ENCODE measurements at places on chromosomes 16 and 17.
A peak's percentile ranks its signal among the peaks of the same experiment; 100 is the strongest.

GRCh38 chr17:71184716-71185115 lies 936.1 kb upstream of the SOX9 start:
- DNase-seq: no peak

GRCh38 chr16:79452671-79453070 lies 147.9 kb downstream of the MAF start:
- DNase-seq: no peak

DNA sequence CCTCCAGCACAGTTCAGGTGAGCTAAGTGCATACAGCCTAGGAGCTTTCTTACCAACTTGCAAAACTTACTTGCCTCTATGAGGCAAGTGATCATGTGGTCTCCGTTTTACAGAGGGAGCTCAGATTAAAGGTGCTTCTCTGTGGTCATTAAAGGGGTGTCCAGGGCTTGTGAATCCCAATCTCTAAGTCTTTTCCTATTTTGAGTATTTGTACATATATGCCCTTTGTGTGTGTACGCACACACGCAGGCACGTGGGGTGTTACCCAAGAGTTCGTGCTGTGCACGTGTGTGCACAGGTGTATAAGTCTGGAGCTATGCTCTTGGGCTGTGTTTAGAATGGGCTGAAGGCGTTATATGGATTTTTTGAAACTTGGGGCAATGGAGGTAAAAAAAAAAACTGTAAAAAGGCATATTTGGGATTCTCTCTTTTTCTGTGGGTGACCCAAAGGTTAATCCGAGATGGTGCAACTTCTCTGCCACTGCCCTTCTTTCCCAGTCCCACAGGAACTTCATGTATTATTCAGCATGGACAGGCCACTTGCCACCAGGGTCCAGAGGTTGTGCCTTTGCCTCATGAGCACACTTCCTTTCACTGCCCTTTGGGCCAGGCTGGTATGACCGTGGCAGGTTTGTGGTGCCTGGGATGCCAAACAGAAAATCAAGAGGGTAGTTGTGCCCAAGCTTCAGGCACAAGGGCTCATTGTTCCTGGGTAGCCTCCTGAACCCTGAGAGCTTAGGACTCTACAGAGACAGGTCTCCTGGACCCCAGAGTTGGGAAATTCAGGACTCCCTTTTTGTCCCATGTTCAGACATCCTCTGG lies 1.5 kb downstream of the ABCC3 start:
- DNase-seq: no peak

DNA sequence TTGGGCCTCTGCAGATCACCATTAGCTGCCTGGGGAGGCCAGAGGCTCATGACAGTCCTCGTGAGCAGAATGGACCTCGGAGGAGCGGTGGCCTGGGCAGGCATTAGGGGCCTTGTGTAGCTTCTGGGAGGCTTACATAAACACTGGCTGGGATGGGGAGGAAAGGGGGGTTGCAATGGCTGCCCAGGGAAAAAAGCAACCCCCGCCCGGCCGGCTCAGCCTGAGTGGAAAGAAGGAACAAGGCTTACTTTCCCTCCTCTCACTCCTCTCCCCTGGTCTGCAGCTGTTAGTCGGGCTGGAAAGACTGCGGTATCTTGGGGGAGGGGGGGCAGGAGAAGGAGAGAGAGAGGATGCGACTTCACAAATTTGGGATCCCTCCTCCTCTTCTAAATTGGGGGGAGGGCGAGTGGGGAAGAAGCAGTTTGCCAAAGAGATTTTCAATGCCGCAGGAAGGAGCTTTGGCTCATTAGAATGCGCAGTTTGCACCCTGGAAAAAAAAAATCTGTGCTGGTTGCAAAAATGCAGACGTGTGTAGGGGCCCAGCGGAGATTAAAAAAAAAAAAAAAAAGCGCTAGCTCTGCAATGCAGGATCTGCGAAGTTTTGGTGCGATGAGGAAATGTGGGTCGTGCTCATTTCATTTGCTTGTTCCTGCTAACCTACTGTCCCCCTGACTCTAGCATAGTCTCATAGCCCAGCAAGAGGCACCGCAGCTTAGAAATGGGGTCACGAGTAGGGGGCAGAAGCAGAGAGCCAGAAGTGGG lies 6.6 kb upstream of the NR1D1 start:
- no peak for DNase-seq

- DNase-seq: no peak
Observed at GRCh38 chr17:49931416-49932137, 37.4 kb upstream of the DLX4 start.

DNA sequence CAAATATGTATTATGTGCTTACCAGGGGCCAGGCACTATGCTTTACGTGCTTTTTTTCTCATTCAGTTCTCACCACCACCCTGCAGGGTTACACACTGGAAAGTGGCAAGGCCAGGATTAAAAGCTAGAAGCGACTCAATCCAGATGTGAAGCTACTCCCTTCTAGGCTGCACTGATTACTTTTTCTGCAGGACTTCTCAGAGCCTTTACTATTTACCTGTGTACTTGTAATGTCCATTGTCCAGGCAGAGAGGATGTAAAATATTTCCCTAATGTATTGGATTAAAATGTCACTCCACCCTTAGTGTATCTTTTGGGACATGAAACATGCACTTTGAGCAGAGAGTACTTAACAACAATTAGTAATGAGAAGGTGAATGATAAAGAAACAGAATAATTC lies 287.5 kb upstream of the EEF2KMT start:
- no peak for DNase-seq

- DNase-seq: no peak
Observed at GRCh38 chr17:50959341-50959740, 93.2 kb upstream of the TOB1 start.

- no peak for DNase-seq
Observed at GRCh38 chr17:44794851-44795413, 35.2 kb downstream of the GJC1 start.

DNA sequence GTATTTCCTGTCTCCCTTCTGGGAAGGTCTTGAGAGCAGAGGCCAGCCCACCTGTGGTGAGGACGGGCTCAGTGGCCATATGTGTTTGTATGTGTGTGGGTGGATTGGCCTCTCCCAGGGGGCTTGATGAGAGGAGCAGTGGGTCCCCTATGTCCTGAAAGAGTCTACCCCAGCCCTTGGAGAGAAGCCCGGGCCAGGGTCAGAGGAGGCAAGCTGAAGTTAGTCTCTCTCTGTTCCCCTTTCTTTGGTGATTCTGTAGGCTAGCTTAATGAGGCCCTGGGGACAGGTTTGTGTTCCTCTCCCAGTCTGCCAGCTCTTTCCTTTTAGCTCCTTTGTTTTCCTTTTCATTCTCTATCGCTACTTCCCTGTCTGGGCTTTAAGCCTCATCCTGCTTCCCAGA lies 23.8 kb upstream of the NFATC3 start:
- no peak for DNase-seq

GRCh38 chr17:45432405-45433158 lies at the start of gene ARHGAP27:
Gene ARHGAP27 (minus strand): TSS chr17:45432870. CDS start chr17:45430279, 2,591 bp downstream.
- peak; percentile 72 for DNase-seq

GRCh38 chr16:52758473-52758855 lies 211.5 kb upstream of the TOX3 start:
- no peak for DNase-seq

- no peak for DNase-seq
Observed at GRCh38 chr17:59107306-59107670, 608 bp upstream of the TRIM37 start.

GRCh38 chr17:4972752-4973151 lies 5.1 kb upstream of the SPAG7 start:
- DNase-seq: no peak

DNA sequence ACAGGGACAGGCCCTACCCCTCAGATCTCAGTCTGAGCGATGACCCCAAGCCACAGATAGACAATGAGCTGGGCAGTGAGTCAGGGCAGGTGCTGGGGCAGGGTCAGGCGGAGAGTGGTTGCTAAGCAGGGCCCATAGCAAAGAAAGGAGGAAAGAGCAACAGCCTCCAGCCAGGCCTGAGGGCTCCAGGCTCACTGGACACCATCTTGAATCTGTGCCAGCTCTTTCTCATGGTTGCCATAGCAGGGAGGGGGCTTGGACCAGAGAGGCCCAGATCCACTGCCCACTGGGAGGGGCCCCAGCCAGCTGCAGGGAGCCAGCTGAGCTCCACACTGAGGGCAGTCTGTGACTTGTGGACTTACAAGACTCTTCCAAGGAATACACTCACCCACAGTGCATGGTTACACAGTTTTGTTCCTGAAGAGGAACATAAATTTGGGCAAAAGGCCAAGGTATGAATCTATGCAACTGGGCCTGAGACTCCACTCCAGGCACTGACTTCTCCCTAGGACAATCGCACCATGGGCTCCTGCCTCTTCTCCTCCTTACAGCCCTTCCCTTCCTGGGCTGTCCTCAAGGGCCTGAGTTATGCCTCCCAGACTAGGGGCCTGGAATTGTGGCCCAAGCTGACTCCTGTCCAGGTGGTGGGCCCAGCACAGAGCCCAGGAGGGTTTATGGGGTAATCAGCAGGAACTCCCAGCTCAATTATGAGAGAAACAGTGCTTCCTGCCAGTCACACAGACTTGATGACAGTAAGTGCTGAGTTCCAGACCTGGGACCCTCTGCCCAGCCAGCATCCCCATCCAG lies 59.9 kb downstream of the BEAN1 start:
- peak; percentile 60 for DNase-seq

DNA sequence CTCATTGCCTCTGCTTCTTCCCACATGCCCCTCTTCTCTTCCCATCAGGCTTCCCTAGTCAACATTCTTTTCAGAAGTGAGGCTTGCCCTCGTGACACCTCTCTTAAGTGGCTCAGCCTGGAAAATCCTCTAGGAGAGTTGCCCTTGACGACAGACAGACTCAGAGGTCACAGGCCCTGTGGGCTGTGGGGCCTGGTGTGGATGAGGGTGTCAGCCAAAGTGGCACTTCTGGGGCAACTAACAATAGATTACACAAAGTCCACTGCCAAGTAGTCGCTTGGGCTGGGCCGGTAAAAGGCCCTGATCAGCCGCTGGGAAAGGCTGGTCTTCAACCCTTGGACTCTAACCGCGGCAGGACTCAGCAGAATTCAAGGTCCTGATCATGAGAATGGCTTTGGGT lies 33.7 kb upstream of the METTL16 start:
- no peak for DNase-seq

DNA sequence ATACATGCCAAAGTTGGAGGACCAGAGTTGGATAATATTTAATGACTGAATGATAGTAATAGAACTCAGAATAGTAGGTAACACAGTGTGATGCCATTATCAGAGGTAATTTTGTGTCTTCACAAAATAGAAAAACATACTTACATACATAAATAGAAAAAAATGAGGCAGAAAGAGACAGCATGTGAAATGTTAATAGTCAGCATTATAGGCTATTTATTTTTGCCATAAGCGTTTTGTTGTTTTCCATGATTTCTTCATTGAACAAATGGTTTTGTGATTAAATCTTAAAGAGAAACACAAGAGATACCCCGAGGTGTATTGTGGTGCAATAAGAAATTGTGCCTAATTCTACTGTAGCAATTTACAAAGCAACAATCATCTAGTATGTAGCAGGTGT lies 626.3 kb downstream of the KCNJ2 start:
- no peak for DNase-seq

DNA sequence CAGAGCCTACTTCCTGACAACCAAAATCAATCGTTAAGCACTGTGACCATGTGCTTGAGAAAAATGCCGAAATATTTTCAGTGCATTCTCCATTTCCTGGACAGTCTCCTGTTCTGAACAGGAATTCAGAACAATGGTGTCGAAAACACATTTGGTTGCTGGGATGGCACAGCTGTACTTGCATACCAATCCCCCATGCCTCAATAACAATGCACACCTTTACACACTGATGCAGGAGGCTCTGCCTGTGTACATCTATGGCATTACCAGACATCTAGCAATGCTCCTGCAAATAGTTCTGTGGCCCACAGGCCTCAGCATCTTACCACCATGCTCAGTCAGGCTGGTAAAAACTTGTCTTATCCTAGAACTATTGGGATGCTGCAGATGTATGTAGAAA lies 6.2 kb downstream of the CHTF8 start:
- DNase-seq: no peak

GRCh38 chr16:85556456-85557082 lies 56.6 kb upstream of the GSE1 start:
- DNase-seq: peak; percentile 70

DNA sequence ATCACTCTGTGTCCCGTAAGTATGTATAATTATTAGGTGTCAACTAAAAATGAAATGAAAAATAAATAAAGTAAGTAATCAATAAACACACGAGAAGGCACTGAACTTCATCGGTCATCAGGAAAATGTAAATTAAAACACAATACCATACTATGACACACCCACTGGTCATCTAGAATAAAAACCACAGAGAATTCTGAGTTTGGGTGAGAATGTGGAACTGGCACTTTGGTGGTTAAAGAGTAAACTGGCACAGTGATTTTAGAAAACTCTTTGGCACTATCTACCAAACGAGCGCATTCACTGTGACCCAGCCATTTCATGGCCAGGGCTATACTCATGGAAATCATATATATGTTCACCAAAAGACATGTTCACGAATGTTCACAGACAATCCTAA lies 98.2 kb downstream of the HS3ST3A1 start:
- no peak for DNase-seq

- no peak for DNase-seq
Observed at GRCh38 chr17:9285602-9286427, 264.5 kb downstream of the NTN1 start.

DNA sequence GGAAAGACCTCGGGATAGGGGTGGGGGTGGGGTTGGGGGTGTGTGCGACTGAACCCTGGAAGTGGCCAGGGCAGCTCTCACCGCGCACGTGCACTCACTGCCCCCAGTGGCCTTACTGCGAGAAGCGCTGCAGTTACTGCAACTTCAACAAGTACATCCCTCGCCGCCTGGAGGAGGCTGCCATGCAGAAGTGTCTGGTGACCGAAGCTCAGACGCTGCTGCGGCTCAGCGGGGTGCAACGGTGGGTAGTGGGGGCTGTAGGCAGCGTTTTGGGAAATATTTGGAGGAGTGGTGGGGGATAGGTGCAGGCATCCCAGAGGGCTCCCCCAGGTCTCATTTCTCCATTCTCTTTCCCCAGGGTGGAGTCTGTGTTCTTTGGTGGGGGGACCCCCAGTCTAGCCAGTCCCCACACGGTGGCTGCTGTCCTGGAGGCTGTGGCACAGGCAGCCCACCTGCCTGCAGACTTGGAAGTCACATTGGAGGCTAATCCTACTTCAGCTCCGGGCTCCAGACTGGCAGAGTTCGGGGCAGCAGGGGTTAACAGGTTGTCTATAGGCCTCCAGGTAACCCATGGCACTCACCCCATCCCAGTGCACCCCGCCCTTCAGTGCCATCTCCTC lies 972 bp downstream of the RSAD1 start:
- DNase-seq: no peak

DNA sequence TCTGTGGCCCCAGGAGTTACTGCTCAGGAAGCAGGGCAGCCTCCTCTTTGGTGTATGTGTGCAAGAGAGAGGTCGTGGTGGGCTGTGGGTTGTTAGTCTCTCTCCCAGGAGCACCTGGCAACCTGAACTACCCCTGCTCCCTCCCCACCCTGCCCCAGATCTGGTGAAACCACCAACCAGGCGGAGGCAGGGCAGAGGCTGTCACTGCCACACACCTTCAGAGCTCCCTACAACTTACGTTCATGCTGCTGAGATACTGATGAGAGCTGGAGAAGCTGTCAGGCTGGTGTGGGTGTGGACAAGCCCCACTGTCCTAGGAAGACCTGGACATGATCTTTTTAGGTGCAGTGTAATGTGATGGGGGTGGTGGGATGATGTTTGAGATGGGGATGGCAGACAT lies 24.3 kb downstream of the GOSR2 start:
- no peak for DNase-seq

GRCh38 chr16:67860589-67861398 lies 12.1 kb upstream of the EDC4 start:
- DNase-seq: no peak

- DNase-seq: no peak
Observed at GRCh38 chr16:72198771-72199201, 26.8 kb upstream of the PMFBP1 start.
